ENCODE measurements at places on chromosomes 7 and 10.

GRCh38 chr10:129174232-129175014, 292.6 kb upstream of the MGMT start:
- DNase-seq = no peak

DNA sequence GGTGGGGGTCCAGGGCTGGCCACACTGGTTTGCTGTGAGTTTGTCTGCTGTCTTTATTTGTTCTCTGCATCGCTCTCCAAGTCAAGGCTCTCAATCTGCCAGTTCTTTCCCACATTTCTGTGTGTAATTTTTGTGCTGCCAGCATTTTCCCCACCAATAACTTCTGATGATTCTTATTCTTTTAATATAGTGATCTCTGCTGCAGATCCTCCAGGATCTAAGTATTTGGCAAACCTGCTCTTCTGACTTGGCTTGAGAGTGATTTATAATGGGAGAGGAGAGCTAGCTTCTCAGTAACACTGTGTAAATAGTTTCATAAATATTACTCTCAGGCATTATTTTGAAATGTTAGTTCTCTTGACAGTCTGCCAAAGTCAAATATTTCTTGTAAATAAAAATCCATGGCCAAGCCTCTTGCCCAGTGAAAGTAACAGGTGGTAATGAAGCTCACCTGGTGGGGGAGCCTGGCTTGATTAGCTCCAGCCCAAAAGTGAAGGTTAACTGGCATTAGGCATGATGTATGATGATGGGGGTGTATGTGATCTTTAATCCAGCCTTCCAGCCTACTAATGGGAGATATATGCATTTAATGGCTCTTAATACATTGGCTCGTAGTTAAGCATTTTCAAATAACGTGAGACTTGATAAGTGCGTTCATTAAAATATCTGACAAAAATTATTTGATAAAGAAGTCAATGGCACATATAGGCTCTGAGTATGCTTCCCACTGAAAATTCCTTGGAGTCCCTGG, 1055.9 kb downstream of the KCNMA1 start:
- DNase-seq = no peak

- DNase-seq = peak; percentile 41
Measured at GRCh38 chr7:84904561-84904960, 282.3 kb downstream of the SEMA3D start.

DNA sequence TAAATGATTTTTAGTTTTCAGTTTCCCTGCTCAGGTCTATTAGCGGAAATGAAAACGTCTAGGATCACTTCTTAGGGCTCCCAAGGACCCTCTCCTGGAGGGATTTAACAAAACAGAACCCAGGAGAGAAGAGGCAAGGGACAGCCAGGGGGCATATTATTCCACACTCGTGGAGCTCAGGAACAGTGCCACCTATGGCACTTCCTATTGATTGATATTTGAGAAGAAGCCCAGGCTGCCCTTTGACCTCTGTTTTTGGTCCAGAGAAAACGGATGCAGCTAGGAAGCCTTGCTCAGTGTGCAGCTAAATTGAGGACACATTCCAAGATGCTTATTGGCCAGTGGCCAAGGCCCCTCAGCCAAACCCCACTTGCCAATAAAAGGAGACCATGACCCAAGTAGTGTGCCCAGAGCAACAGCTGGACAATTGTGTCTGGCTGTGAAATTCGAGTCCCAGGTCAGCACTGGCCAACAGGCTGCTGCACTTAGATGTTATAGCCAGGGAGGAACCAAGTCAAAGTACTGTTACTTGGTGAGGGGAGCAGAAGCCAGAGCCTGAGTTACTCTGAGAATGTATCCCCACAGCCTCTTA, 24.0 kb upstream of the GPNMB start:
- DNase-seq = no peak

DNA sequence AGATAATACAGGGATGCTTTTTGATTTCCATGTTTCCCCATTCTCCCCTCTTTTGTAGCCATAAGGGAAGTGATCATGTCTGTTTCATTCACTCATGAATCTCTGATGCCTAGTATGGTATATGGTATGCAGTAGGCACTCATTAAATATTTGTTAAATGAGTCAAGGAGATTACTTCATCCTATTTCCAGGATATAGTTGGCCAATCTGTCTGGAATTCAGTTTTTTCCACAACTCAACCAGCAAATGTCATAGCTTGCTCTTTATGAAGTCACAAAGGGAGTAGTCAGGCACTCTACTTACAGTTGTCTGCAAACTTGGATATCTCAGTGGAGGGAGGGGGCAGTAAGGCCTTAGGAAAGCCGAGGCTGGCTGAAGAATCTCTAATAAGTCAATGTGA, 853.6 kb downstream of the LRMDA start:
- DNase-seq = peak; percentile 73

DNA sequence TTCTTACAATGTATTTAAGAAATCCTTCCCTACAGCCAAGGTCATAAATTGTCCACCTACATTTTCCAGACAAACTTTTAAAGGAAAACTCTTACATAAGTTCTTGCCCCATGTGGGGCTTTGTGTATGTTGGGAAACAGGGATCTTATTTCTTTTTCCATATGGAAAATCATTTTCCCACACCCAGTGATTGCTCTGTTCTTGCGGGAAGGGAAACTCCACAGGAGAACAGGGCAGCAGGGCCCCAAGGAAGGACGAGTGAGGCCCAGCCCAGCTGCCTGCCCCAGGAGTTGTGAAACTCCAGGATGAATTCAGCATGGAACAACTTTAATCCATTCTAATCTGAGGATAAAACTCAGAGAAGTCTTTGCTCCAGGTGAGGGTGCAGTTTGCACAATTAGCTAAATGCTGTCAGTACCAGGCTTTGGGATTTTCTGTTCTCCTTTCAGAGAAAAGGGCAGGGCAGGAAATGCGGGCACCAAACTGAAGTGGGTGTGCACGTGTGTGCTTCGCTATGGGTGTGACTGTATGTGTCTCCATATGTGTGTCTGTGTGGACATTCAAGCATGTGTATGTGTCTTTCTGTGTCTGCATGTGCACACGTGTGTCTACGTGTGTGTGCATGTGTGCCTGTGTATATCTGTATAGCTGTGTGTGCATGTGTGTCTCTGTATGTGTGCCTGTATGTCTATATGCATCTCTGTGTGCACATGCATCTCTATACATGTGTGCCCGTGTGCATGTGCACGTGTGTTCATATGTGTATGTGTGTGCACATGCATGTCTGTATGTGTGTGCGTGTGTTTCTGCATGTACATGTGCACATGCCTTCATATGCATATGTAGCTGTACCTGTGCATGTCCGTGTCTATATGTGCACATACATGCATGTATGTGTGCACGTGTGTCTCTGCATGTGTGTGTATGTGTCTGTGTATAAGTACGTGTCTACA, 102.0 kb upstream of the FAM20C start:
- peak; percentile 59 for DNase-seq

GRCh38 chr7:151808400-151809145, 68.3 kb downstream of the PRKAG2 start:
- peak; percentile 64 for DNase-seq

DNA sequence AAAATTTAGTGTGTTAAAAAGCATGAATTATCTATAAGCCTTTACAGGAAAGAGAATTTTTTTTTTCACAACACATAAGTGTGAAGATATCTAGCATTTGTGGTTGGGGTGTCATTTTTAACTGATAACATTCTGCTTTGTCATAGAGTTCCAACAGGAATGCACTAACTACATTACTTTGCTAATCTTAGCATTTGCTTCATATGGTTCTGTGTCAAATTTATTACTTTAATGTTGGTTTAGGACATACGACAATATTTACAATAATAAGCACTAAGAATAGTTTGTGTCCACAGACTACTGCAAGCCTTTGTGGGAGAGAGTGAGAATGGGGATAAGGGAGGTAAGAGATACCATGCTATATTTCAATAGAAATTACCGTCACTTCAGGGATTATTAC, 40.6 kb upstream of the MAGI2 start:
- no peak for DNase-seq

- DNase-seq = peak; percentile 76
Measured at GRCh38 chr7:76300166-76300731, 2.2 kb upstream of the HSPB1 start.
